GM12891 (cell line): ENCODE measurements at places on chromosomes 7 and 10.
A peak's percentile ranks its signal among the peaks of the same experiment; 100 is the strongest.

- DNase-seq, result no peak
Observed at GRCh38 chr10:29517352-29517923, 117.3 kb downstream of the SVIL start.

DNA sequence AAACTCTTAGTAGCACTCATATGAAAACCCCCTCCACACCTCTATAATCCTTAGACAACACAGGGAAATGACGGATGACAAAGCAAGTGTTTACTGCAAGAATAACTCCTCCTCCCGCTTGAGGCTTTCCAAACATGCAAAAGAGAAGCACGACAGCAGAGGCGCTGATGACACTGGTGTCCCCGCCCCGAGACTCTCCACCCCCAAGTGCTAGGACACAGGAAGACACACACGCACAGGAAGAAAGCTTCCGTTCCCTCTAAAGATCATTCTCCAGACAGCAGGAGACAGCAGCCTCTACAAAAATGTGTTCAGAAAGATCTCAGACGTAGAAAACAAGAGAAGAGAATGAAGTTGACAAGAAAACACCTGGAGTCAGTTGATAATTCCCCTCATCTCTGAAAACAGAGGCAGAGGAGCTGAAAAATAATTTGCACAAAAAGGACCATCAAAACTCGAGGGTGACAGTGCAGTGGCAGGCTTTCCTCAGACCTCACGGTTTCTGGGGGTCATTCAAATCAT is 90.2 kb downstream of the DLG5 start:
- peak; percentile 54 for DNase-seq

GRCh38 chr7:43905956-43906330 is 453 bp downstream of the URGCP start:
- DNase-seq, result peak; percentile 47

DNA sequence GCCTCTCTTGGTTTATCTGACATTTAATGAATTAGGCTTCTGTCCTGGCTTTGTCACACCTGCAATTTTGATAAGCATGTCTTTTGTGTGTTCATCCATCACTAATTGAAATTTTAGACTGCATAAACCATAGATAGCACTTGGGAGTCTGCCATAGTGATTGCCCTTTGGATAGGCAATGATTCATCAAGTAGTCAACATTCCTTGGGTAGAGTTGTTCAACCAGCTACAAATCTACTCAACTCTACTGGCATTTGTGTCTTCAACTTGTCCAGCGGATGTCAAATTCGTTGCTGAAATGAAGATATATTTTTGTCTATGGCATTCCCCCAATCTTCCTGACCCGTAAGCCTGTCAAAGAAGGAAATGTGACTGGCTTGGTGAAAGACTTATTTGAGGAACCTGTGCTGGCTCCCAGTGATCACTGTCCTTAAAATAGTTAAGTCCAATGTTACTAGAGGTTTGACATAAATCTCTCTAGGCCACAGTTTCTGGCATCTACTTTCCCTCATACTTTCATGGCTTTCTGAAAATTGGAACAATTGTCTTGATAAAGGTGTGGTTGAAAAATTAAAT is 33.7 kb upstream of the CREB5 start:
- DNase-seq, result no peak

DNA sequence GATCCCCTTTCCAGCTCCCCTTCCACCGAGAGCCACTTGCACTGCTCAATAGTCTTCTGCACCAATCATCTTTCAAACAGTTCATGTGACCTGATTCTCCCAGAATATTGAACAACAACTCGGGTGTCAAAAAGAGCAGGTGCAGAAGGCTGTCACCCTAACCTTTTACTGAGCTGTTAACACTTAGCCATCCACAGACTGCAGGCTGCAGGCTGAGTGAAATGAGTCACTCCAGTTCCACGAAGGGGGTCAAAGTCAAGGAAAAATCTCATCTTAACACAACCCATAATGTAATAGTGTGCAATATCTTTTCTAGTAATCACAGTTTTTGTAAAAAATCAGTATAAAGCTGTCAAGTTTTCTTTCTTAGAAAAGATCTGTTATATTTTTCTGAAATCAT is 63.1 kb downstream of the MTPAP start:
- no peak for DNase-seq

DNA sequence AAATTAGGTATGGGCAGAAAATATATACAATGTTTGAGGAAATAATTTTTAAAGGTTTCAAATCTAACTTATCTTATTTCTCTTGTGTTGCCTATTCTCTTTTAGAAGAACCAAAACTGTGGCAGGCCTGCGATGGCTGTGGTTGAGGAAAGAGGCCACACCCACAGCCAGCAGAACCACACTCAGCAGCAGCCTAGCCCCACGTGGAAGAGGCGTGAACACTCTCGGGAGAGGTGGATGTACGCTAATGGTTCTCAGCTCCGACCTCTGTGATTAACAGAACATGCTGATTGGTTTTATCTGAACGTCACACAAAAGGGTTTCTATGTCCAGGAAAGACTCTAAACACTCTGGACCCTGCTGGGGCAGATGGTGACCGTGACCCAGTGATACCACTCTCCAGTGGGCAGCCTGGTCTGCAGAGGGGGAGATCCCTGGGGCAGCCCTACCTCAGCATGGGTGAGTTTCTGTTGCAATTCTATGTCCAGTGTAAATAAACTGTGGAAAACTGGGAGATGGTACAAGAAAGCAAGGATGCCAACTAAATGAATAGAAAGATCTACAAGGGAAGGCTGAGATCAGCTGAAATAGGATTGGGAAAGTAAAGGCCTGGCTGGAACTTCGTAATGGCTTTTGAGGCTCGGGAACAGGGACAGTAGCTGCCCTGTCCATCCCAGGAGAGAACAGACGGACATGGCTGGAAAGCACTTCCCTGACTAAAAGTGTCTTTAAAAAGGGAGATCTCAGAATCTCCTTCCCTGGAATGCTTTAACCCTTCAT is 26.6 kb downstream of the DIP2C start:
- no peak for DNase-seq

- DNase-seq, result no peak
Observed at GRCh38 chr10:104582602-104582951, 58.5 kb upstream of the SORCS3 start.

DNA sequence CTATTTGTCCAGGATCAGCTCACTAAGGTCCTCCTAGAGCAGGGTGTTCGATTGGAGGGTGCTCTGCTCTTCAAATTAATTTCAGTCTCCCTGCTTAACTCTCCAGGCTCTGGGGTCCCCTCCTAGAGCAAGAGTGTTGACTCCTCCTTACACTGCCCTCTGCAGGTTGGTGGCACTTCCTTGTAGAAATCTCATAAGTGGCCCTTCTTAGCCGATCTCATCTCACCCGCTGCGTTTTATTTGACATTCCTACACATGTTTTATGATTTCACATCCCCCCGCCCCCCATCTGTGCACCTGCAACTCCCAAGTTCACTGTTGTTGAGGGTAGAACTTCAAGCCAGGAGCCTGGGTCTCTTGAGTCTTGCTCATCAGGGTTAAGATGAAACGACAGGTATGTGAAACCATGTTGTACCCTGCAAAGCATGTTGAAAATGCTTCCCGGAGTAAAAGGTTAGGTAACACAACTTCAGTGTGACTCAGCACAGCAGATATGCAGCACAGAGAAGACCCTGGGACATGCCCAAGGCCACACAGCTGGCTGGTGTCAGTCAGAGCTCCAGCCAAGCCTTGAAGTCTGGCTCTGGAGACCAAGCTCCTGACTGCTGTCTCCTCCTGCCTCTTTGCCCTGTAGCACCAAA is 171.2 kb downstream of the PRKAG2 start:
- DNase-seq, result peak; percentile 48

- no peak for DNase-seq
Observed at GRCh38 chr10:95035332-95036295, 33.7 kb downstream of the CYP2C8 start.

GRCh38 chr7:95906851-95907250 is 134.5 kb downstream of the DYNC1I1 start:
- DNase-seq, result no peak

- DNase-seq, result no peak
Observed at GRCh38 chr10:75806186-75806585, 374.8 kb downstream of the LRMDA start.

- no peak for DNase-seq
Observed at GRCh38 chr7:128443831-128444600, 11.7 kb upstream of the HILPDA start.

DNA sequence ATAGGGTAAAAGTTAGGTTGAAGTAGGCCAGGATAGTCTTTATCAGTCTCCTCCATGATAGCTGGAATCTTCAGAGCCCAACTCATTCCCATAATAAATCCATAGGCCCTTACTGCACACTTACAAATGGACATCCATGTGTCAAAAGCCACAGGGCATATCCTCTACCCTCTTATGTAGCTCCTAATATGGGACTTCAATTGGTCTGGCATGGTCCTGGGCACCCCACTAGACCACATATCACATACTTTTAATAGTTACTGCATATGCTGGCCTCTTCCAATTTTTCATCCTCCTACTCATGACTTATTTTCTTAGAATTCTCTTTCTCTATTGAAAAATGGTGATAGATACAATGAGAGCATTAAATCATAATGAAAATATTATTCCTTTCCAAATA is 169.3 kb downstream of the MAGI2 start:
- no peak for DNase-seq

GRCh38 chr10:43296320-43296719 is 29.5 kb upstream of the RASGEF1A start:
- no peak for DNase-seq

GRCh38 chr7:21969822-21970221 is 24.1 kb upstream of the CDCA7L start:
- DNase-seq, result no peak

GRCh38 chr10:32379318-32379949 is 32.5 kb upstream of the EPC1 start:
- no peak for DNase-seq

DNA sequence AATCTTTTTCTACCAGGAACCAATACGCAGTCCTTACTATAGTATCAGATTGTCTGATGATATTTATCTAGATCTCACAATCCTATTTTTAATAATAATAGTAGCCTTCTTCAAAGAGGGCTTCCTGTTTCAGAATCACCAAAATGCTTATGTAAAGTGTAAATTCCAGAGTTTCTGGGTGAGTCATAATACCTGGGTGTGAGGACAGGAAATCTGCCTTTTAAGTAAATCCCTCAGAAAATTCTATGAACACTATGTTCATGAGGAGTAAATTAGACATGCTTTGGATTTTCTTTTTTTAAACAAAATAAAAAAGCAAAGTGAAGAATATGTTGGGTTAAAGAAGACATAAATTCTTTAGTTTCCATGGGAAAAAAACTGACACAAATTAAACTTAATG is 20.5 kb downstream of the DKK1 start:
- DNase-seq, result no peak

- no peak for DNase-seq
Observed at GRCh38 chr7:1862560-1862959, 192.5 kb downstream of the ELFN1 start.
